ENCODE measurements at places on chromosomes 13 and 19. TPM values are rescaled to one million over a fixed set of nuclear protein-coding genes. Genes with fewer than 3 reads are reported as not detected.

The ATP7B gene
- total RNA-seq, result 1.2 TPM

DNA sequence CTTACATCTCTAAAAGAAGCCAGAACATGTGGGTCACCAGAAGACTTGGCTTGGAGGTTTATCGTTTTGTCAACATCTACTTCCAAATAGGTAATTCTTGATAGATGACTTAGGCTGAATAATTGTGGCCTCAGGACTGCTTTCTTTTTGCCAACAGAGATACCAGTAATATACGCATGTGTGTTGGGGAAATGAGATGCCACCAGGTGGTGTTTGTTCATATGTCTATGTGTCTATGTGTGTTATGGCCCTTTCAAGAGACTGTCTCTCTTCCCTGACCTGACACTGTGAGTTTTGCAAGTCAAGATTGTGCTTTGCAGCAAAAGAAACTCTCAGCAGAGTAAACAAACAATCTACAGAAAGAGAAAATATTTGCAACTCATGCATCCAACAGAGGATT lies 31.6 kb upstream of the METTL21C start:
- no peak for DNase-seq

DNA sequence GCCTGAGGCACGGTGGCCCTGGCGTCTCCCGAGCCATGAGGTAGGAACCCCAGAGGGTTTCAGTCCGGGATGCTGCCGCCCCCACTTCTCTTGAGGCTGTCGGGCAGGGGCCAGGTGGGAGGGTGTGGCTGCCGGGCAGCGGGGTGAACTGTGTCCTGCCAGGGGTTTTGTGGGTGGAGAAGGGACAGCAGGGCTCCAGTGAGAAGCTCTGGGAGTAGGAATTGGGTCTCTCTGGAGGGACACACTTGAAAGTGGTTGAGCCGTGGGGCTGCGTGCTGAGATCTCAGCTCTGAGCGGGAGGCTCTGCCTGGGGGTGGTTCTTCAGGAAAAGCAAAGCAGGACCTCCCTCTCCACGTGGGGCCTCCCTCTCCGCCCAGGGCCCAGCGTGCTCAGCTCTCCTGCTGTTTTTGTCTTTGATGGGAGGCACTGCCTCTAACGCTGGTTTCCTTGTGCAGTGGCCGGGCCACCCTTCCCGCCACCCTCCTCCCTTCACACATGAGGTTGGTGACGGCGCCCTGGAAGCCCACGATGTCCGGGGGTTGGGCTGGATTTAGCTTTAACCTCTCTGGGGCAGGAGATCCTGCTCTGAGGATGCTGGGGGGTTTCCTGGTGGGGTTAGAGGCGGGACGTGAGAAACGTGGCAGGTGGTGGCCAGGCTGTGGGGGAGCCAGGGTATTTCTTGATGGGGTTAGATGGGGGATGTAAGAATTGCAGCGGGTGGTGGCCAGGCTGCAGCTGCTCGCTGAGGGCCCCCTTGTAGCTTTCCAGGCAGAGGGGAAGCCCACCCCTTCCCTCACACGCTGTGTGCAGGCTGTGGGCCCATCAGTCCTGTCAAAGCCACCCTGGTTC lies 15.3 kb upstream of the ZNF554 start:
- no peak for DNase-seq

DNA sequence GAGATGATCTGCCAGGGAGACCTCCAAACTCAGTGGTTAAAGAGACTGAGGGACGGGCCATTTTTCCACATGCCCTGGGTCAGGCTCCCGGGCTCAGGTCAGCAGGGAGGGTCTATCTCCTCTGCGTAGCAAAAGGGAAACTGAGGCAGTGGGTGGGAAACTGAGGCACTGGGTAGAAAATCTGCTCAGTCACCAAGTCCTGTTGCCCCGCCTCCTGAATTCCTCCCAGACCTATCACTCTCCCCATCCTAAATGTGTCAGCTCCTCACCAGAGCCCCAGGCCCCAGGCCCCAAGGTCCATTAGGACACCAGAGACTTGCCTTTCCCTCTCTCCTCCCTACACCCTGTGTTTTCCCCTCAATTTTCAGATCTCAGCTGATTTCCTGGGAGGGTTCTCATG lies 2.4 kb downstream of the CD320 start:
- DNase-seq, result no peak

The ZNF880 gene
- total RNA-seq, result 27.6 TPM

- no peak for DNase-seq
Measured at GRCh38 chr13:108276060-108276459, 6.5 kb downstream of the TNFSF13B start.

All from CD4-positive, alpha-beta T cell (primary cell).